ENCODE measurements at places on chromosomes 1 and 21. TPM values are rescaled to one million over a fixed set of nuclear protein-coding genes. Genes with fewer than 3 reads are reported as not detected.

The GABRD gene
- total RNA-seq = 0.62 TPM

The LPAR3 gene
- 0.78 TPM for total RNA-seq

The DNAJB4 gene
- 35.4 TPM for total RNA-seq

The KCNT2 gene
- 50.1 TPM for total RNA-seq

The HSF2BP gene
- 3.9 TPM for total RNA-seq

The ECM1 gene
- 0.94 TPM for total RNA-seq

The C1orf116 gene
- not detected for total RNA-seq

The SRSF10 gene
- 135 TPM for total RNA-seq

The ST3GAL3 gene
- total RNA-seq = 25.7 TPM

The HES2 gene
- 0.16 TPM for total RNA-seq

The LCA5L gene
- not detected for total RNA-seq

- DNase-seq = no peak
Observed at GRCh38 chr1:203754455-203754864, 10.5 kb upstream of the LAX1 start.

GRCh38 chr1:191876631-191877030 lies 281.6 kb upstream of the RGS18 start:
- DNase-seq = no peak

DNA sequence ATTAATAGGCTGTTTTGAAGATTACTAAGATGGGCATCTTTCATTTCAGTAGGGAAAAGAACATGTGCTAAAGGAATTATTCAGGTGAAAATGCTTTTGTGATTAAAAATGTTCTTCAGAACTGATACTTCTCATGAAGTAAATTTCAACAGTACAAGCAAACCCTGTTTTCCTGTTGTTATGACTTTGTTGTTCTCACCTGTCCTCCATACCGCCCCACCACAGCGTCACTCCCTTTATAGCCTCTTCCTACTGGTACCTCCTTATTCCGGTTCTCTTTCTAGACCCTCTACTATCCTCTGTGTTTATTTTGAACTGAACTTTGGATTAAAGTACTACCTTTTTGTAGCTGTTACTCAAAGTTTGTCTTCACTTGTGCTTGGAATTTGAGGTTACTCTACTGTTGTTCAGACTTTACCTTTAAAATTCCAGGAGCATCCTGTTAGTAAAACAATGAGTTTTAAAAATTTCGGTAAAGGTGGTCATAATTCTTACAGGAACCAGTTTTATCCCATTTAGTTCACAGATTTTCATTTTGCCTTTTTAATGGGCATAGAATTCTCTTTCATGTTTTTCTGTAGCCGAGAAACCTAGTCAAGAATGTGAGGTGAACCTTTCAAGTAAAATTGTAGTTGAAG lies 10.9 kb downstream of the CNST start:
- DNase-seq = no peak

DNA sequence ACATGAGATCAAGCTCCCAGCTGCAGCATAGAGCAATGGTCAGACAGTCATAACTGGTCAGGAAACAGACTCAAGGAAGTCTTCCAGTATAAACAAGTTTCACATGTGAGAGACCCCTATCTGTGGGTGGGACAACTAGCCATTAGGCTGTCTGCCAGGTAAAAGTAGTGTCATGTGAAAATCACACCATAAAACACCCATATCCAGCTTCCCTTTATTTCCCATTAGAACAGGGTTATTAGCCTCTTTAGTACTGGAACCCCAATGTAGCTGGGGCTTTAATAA lies 426.7 kb downstream of the KCNT2 start:
- DNase-seq = no peak

DNA sequence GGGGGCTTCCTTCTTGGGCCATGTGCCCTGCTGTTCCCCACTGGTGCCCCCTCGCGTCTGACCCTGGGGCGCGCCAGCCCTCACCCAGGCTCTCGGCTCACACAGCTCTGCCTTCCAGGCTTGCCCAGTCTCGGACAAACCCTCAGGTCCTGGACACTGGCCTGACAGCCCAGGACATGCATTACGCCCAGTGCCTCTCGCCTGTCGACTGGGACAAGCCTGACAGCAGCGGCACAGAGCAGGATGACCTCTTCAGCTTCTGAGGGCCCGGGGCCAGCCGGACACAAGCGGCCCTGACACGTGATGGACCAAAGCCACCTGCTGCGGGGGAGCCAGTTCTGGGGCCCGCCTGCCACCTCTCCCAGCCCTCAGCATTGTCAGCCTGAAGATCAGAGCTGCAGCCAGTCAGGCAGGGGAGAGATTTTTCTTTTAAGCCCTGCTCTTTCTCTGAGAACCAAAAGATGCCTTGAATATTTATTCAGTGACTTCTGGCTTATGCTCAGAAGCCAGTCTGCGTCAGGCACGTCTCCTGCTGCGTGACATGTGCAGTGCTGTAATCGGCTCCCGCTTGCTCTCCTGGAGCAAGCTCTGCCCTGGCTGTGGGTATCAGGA lies 23.4 kb downstream of the LDLRAP1 start:
- DNase-seq = peak; percentile 67

DNA sequence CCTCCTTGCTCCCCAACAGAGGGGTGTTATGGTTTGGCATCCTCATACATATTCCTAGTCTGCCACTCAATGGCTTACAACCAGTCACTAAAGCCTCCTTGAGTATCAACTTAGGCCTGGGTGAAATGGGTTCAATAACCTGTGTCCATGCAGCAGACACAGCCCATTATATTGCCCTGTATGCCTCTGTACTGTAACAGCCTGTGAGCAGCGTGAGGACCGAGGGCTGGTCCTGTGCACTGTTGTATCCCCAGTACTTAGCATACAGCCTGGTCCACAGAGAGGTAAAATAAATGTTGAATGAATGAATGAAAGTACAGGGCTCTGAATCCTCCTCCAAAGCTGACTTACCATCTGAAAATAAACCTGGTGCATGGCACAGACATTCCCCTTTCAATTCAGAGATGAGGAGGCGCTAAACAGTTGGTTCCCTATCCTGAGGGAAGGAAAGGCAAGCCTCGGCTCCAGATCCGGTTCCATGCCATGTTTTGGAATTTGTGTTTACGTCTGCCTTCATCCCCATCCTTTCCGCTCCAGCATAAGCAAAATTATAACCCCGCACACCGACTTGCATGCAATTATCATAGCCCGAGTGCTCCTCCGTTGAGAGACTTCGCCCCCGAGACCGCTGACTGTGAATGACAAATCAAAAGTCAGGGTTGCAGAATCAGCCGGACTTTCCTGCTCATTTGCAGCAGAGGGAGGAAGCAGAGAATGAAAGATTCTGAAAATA lies 45.0 kb upstream of the DNAJC6 start:
- peak; percentile 71 for DNase-seq

DNA sequence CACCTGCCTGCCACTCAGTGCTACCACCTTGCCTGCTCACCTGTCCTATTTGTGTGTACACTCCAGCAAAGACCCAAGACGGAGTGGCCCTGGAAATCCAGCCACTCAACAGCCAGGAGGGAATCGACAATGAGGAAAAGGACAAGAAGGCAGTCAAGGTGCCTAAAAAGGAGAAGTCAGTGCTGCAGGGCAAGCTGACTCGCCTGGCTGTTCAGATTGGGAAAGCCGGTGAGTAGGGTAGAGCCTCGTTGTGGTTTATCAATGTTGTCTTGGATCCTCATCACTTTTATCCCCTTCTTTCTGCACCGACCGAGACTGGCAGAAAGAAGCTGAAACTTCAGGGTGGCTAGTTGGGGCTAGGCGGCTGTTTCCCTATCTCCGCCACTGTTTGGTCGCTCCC lies 61.4 kb upstream of the LAX1 start:
- no peak for DNase-seq

GRCh38 chr1:87523466-87523865 lies 194.8 kb downstream of the LMO4 start:
- no peak for DNase-seq

GRCh38 chr1:13593511-13594131 lies 10.0 kb downstream of the PDPN start:
- DNase-seq = no peak

GRCh38 chr1:29555043-29555620 lies 318.8 kb downstream of the PTPRU start:
- DNase-seq = no peak

- no peak for DNase-seq
Observed at GRCh38 chr1:235297579-235297978, 30.4 kb downstream of the ARID4B start.

GRCh38 chr1:5165762-5166161 lies 511.4 kb downstream of the AJAP1 start:
- no peak for DNase-seq

GRCh38 chr1:114263343-114263742 lies 109.7 kb upstream of the SYT6 start:
- DNase-seq = no peak

DNA sequence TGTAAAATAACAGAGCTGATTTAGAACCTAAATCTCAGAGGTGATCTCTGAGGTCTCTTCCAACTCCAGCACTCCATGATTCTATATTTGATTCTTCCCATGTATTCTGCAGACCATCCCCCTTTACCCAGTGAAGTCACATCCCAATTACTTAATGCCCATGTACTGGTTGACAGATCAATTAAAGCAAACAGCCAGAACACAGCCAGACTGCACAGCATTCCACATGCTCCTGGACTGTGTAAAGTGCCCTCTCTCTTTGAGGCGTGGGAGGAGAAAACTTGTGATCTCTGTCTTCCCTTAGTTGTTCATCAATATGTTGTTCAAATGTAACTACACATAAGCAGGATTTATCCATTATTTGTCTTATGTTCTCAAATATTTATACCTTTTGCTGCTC lies 18.1 kb downstream of the NOS1AP start:
- DNase-seq = no peak

GRCh38 chr1:240174734-240175133 lies 83.1 kb downstream of the FMN2 start:
- DNase-seq = no peak

- no peak for DNase-seq
Observed at GRCh38 chr1:216379441-216379840, 43.8 kb downstream of the USH2A start.

- DNase-seq = no peak
Observed at GRCh38 chr1:30415171-30415940, 308.0 kb downstream of the MATN1 start.

GRCh38 chr1:198749279-198749678 lies 110.4 kb downstream of the PTPRC start:
- no peak for DNase-seq

GRCh38 chr1:90358448-90358847 lies 358.7 kb downstream of the BARHL2 start:
- DNase-seq = no peak

DNA sequence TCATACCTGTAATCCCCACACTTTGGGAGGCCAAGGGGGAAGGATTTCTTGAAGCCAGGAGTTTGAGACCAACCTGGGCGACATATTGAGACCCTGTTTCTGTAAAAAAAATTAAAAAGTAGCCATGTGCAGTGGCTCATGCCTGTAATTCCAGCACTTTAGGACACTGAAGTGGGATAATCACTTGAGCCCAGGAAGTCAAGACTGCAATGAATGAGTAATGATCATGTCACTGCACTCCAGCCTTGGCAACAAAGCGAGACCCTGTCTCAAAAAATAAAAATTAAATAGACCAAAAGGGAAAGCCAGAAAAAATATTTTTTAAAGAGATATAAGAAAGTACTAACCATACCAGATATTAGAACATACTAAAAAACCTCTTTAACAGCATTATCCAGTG lies 44.7 kb upstream of the LYPLAL1 start:
- DNase-seq = no peak

DNA sequence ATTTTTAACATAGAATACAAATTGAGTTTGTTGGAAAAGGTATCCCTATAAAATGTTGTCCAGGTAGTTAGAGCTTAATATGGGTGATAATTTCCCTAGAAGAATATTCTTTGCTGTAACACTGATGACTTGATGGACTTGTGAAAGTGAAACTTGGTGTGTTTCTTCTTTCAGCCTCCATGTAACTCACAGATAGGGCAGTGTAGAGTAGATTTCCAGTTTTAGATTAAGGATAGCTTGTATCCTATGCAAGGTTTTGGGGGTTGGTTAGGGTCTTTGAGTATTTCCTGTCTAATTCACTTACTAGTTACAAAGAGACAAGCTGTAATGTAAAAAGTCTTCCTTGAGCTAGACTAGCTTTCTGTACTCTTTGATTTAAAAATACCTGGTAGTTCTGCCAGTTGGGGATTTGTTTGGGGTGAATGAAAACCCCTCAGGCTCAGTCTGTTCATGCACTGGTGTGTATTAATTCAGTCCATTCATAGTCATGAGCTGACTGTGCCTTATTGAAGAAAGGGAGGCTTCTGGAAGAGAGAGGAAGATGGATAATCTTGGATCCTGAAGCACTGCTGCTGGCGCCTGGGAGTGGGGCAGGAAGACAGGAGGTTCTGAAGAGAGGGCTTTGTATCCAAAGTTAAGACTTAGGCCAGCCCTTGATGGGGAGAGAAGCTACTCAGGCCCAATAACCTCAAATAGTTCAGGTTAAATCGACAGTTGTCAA lies 83.6 kb downstream of the CAMTA1 start:
- no peak for DNase-seq

- DNase-seq = peak; percentile 69
Observed at GRCh38 chr1:205528887-205529825, 24.7 kb downstream of the CDK18 start.

DNA sequence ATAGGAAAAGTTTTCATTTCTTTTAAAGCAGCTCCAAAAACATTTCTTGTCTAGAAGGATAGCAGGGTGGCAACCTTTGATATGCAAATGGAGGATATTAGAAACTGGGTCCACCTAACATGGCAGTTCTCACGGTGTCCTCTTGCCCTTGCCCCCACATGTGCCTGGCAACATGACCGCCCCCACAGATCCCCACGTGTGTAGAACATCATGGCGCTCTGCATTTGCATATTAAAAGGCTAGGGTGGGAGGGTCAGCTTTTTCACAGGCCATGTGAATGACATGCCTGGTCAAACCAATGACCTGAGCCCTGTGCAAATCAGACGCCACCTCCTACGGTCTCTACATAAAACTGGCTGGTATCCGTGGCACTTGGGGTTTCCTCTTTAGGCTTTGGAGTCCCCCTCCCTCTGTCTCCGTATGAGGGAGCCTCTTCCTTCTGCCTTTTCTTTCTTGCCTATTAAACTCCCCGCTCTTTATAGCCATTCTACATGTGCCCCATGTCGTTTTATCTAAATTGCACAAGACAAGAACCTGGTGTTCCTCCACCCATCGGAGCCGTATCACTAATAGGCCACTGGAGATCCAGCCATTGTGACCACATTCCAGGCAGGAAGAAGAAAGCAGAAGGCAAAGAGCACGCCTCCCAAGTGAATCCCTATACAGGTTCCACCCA lies 71.3 kb downstream of the WDR4 start:
- no peak for DNase-seq

- DNase-seq = no peak
Observed at GRCh38 chr1:21332554-21333311, 42.5 kb upstream of the ECE1 start.

DNA sequence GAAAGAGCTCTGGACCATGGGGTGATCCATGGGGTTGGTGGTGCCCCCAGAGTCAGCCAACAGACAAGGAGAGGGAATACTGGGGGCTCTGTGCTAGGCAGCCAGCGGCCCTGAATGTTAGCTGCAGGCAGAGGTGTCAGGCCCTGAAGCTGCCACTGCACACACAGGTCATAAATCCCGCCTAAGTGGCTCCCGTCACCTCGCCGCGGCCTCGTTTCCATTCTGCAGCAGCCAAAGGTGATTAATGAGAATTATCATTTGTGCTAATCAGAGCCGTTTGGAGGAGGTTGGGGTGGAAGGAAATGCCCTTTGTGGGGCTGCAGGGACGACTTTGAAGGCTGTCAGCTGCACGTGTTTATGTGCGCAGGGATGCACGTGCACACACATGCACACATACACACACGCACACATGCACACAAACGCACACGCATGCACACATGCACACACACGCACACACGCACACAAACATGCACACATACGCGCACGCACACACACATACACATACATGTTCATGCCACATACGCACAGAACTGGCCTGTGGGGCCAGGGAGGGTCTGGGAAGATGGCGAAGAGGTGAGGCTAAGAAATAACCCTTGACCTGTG lies 88.8 kb upstream of the ARHGEF16 start:
- no peak for DNase-seq
